HCEC 1CT (cell line): ENCODE measurements at places on chromosomes 4 and X.

- peak; percentile 20 for DNase-seq
Measured at GRCh38 chr4:113471146-113471860, 290.2 kb downstream of the CAMK2D start.

DNA sequence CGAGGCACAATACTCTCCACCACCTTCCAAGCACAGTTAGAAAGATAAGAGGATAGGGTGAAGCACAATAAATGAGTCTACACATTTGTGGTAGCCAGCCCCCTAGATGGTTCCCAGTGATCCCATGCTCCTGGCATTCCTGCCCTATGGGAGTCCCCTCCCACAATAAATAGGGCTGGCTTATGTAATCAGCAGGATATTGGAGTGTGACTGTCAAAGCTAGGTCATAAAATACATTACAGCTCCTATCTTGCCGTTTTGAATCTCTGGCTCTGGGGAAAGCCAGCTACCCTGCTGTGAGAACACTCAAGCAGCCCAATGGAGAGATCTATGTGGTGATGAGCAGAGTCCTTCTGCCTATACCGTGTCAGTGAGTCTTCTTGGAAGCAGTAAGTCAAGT lies 198.7 kb upstream of the NOCT start:
- DNase-seq = no peak

GRCh38 chrX:25733148-25733547 lies 405.0 kb upstream of the MAGEB18 start:
- no peak for DNase-seq

- DNase-seq = no peak
Measured at GRCh38 chrX:1803741-1804140, 188.9 kb downstream of the ASMT start.

DNA sequence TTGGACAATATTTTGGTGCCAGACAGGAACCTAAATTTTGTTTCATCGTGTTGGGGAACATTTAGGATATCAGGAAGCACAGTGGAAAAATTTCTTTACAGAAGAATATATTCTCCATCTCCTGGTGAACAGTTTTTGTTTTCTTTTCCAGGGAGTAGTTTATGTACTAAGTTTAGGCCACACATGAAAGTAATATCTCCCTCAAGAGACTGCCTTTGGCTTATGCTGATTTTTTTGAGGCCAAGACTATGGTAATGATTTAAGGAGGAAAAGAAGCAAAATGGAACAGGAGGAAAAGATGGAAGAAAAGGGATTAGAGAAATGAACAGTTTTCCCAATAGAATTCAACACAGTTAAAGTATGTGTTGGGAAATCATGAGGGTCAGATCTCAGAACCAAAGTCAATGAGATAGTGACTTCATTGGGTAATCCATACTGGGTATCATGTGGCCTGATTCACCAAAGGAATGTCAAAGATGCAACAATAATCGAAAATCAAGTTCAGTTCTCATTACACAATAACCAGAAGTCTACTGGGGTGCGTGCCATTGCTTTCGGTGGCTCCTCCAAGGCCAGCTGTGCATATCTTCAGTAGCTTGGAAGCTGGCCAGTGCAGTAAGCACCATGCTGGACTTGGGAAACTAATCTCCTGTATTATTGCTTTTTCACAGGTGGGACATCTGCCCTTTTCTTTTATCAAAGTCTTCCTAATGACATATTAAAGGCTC lies 234.8 kb downstream of the COL25A1 start:
- DNase-seq = peak; percentile 47

- peak; percentile 73 for DNase-seq
Measured at GRCh38 chr4:72076562-72076961, 44.8 kb downstream of the NPFFR2 start.

GRCh38 chrX:38357747-38358673 lies 5.6 kb downstream of the OTC start:
- no peak for DNase-seq

GRCh38 chrX:150185766-150186165 lies 177.4 kb upstream of the MAMLD1 start:
- DNase-seq = no peak

DNA sequence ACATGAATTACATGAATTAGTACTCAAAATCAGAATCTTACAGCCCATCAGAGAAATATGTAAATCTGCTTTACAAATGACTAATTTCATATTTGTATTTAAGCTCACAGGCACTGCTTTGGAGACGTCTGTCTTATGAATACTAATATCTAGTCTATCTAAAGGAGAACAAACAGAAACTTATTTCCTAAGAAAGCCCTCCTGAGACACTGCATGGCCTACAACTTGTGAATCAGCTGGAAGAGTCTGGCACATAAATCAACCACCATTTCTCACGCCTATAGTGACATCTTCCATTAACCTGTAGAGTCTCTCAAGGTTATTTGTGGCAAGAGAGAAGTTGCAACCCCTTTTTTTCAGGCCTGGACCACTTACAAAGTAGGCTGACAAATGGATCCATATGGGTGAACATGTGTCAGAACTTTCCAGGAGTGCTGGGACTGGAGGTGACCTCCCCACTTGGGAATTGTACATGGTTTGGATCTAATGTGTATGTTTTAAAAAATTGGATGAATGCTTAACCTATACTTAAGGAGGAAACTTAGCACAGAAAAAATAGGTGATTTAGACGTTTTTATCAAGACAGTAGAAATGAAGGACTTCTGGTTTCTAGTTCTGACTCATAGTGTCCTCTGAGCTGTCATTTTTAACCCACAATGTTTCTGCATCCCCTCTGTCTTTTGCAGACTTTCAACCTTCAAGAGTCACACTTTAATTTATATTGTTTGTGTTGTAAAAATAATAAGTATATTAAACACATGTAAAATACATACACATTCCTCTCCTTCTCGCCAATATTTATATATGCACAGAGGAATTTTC lies 83.2 kb upstream of the ARHGAP24 start:
- no peak for DNase-seq

GRCh38 chr4:173573286-173573685 lies 43.3 kb upstream of the HAND2 start:
- no peak for DNase-seq

DNA sequence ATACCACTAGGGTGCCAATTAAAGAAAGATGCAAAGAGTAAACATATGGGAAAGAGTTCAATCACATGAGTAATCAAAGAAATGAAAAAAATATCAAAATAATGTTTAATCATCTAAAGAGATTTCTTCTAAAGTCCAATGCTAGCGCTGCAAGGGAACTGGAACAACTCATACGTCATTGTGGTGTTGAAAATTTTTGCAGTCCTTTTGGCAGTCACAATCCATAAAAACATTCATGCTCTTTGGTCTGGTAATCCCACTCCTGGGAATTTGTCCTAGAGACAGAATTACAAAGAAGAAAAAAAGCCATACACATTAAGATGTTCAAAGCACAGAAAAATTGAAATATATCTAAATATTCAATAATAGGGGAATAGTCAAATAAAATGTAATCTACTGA lies 4.6 kb downstream of the P2RY4 start:
- DNase-seq = no peak

GRCh38 chr4:2301806-2302205 lies 39.9 kb upstream of the MXD4 start:
- DNase-seq = no peak

GRCh38 chr4:891747-892146 lies 40.4 kb downstream of the GAK start:
- DNase-seq = no peak

DNA sequence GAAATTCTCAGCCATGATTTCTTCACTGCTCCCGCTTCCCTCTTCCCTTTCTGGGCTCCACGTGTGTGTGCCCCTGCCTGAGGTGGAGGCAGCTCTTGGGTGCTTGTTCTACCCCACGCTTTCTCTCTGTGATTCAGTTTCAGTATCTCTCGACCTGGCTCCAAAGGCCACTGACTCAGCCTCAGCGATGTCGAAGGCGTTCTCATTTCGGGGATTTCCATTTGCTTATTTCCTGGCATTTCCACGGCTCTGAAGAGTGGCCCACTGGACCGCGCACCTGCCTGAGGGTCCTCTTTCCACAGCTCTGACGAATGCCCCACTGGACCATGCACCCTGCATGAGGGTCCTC lies 52.4 kb downstream of the GAK start:
- no peak for DNase-seq

GRCh38 chr4:183149616-183150539 lies 50.8 kb downstream of the WWC2 start:
- DNase-seq = no peak
